Activated T-helper 1 cell treated with Interleukin-2 at 50 U/mL for 16 hours (primary cell): ENCODE measurements at places on chromosomes 5 and 9.

GRCh38 chr5:135405082-135405481 is 6.1 kb upstream of the MACROH2A1 start:
- no peak for DNase-seq

GRCh38 chr9:19232823-19233194 is 2.3 kb downstream of the DENND4C start:
- DNase-seq: no peak

DNA sequence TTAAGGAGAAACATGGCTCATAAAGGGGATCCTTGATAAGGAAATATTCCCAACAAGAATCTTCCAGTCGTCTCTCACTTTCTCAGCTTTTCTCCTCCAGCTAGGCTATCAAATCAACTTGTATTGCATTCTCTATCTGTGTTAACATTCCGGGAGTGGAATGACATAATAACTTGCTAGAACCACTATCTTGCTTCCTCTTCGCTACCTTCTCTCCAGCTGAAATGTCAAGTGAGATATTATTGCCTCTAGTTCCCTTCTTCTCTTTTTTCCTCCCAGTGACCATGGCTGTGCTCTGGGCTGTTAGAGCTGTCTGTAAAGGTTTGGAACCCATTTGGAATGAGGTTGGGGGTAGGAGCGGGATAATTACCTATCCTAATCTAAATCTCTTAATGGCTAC is 1329.5 kb upstream of the WWC1 start:
- DNase-seq: no peak

- DNase-seq: no peak
Measured at GRCh38 chr9:78210841-78211301, 25.0 kb upstream of the CEP78 start.

- peak; percentile 62 for DNase-seq
Measured at GRCh38 chr5:181261320-181262049, 542 bp upstream of the TRIM52 start.

- DNase-seq: no peak
Measured at GRCh38 chr9:111037356-111037707, 938 bp downstream of the LPAR1 start.
